Tibial artery (tissue), 4 donors: ENCODE measurements at places on chromosomes 5 and 9.

DNA sequence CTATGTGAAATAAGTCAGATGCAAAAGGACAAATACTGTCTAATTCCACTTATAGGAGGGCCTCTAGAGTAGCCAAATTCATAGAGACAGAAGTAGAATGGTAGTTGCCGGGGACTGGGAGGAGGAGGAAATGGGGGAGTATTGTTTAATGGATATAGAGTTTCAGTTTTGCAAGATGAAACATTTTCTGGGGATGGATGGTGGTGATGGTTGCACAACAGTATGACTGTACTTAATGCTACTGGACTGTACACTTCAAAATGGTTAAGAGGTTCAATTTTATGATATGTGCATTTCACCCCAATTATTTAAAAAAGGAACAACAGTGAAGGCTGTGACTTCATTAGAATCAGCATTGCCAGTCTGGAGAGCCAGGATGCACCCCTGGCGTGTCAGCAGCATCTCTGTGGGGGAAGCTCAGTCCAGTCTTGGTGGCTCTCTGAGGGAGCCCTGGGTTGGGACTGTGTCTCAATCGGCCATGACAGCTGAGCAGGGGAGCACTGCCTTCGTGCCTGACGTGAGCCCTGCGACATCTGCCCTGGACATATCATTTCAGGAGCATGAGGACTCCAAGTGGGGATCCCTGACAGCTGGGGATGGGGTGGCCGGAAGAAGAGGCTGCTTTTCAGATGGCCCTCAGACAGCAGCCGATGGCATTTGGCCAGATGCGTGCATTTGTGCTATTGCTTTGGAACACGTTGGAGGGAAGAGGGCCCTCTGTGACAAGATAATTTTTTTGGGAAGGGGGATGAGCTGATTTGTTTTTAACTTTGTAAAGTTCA lies 130.8 kb upstream of the STC2 start:
- no peak for DNase-seq

DNA sequence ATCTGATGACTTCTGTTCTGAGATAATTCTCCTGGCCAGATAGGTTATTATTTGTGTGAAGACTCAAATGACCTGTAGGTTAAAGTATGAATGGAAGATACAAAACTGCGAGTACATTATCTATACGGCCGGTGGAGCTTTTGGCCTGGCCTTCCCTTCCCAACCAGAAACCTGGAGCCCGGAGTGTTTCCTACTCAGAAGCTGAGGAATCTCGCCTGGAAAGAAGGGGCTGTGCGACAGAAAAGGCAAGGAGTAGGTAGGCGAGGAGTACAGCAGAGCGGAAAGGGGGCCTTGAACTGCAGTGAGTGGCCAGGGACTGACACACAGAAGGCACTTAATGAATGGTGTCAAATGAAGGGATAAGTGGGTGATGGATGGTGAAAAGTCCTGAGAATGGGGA lies 34.6 kb downstream of the ANGPTL2 start:
- DNase-seq = no peak

- DNase-seq = no peak
These were observed 628 bp downstream of the PPP2R2B start for GRCh38 chr5:146877783-146878475.

GRCh38 chr5:107604146-107604910 lies 66.4 kb downstream of the EFNA5 start:
- DNase-seq = no peak

GRCh38 chr9:18608371-18608770 lies 134.4 kb downstream of the ADAMTSL1 start:
- no peak for DNase-seq

DNA sequence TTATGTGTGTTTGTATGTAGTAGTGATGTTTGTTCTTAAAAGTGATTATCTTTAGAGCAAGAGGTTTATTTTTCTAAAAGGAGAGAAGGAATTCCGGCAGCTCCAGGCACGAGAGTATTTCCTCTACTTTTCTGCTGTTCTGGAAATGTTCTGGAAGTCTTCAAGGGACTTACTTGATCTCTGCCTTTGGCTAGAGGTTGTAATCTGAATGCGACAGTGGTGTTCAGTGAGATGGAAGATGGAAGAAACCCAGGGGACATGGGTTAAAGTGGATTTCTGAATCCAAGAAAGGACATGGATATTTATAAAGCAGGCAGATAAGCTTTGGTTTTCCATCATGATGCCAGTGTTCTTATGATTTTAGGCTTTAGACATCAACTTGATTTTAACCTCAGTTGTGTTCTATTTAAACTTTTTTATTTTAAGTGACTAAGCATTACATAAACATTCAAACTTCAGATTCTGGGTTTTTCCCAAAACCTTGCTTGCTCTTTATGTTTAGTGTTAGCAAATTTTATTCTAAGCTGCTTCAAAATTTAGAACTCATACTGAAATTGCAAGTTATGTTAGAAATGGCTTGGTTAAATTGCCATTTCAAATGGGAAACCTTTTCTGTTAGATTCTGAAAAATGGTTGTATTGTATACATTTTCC lies 3.6 kb downstream of the GPR21 start:
- no peak for DNase-seq

- DNase-seq = no peak
These were observed 5.2 kb downstream of the FGF1 start for GRCh38 chr5:142680605-142681259.

DNA sequence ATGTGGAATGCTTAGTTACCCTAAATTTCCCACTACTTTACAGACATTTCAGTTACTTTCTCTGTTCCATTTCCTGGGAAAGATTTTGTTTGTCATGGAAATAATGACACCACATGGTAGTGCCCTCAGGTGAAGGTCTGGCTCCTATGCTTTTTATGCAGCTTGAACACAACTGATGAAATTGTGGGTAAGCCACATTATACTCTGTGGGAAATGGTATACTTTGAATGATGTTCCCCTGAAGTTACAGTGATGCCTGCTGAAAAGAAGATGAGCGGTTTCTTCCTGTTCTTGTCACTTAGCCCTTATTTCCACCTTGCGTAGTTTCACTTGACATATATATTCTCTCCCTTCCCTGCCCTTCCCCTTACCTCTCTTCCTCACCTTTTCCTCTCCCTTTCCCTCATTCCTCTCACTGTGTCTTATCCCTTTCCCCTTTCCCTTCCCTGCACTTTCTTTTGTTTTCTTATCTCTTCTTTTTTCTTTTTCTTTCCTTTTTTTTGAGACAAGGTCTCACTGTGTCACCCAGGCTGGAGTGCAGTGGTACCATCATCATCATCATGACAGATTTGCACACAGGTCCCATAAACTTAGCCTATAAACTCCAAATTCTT lies 280.8 kb upstream of the IL12B start:
- DNase-seq = no peak

DNA sequence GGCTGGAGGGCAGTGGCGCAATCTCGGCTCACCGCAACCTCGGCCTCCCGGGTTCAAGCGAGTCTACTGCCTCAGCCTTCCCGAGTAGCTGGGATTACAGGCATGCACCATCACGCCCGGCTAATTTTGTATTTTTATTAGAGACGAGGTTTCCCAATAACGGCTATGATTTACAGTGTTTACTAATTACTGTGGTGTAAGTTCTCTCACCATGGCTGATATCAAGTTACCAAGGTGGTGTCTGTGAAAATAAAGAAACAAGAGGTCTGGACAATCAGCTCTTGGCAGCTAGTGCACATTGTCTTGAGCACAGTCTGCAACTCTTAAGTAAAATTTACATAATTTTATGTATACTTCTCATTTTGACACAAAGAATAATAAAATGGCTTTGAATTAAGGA lies 385.5 kb upstream of the COX7C start:
- DNase-seq = no peak

- no peak for DNase-seq
These were observed 144.6 kb upstream of the SGCD start for GRCh38 chr5:156182174-156182967.

GRCh38 chr9:64015136-64015535 lies 1269.9 kb downstream of the FOXD4L5 start:
- no peak for DNase-seq

DNA sequence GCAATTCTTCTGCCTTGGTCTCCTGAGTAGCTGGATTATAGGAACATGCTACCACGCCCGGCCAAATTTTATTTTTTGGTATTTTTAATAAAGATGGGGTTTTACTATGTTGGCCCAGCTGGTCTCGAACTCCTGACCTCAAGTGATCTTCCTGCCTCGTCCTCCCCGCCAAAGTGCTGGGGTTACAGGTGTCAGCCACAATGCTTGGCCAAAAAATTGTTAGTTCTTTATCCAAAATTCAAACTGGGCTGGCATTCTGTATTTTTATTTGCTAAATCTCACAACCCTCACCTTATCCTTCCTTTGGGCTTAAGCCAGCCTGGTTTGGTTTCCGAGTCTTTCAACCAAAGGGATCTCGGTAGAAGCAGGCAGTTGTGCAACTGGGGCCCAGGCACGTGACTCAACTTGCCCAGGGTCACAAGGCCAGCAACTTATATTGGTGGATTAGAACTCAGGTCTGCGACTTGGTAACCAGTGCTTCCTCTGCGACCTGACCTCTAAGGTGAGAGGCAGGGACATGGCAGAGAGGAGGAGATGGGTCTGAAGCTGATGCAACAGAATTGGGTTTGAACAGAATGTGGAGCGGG lies 26.5 kb upstream of the BOD1 start:
- no peak for DNase-seq

DNA sequence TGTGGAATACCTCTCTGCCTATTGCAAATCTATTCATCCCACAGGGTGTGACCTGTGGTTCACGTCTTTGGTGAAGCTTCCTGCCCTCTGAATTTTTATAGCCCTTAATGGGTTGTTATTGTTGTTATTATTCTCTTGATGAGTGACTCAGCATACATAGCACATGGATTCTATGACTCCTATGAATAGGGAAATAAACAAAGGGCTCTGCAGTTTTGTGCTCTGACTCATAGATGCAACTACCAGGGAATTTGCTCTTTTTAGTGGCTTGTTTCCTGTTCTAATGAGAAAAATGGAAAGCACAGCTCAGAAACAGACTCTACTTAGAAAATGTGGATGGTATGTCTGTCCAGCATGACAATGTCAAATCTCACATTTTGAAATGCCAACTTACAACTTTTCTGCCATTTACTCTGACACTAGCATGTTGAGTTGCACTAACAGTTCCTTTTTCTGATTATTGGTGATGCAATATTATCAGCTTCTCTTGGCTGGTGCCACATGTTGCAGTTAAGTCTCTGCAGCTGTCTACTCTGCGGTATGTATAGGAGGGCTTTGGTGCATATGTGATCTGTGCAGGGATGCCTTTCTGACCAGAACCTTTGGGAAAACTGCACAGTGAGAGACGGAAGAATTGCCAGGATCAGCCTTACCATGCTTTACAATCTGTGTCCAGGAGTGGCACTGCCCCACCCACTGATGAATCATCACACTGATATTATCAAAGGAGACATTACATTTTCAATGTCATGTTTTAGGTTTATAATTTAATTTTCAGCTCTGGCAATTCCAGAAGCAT lies 996.4 kb upstream of the WWC1 start:
- no peak for DNase-seq

- no peak for DNase-seq
These were observed 200.2 kb upstream of the PANK3 start for GRCh38 chr5:168779333-168779732.

DNA sequence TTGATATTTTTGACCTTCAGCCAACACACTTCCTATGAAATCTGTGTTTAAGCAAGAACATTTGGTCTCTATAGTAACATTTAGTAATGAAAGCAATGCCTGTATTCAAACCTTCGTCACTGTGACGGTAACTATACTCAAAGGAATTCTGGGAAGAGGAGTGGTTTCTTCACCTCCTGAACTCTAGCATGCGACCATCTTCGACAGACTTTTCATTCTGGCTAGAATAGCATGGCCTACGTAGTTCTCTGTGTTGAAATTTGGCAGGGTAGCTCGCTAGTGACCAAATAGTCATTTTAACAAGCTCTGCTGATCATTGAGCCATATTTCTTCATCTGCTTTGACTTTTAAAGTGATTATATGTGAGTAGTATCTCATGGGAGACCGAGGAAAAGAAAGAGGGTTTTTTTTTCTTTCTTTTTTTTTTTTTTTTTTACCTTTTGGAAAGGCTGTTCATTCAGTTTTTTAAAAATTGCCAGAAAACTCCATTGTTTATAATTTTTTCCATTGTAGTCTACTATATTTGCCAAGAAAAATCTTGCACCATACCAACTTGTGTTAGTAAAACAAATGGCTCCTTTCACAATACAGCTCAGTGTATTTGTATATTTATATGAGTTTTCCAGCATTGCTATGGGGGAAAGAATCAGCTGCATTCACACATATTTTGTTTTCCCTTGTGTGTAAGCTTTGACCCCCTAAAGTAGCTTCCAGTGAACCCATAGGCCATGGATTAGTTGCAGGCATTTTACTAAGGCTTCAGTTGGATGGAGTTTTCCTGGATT lies 166.8 kb downstream of the NNT start:
- peak; percentile 77 for DNase-seq

DNA sequence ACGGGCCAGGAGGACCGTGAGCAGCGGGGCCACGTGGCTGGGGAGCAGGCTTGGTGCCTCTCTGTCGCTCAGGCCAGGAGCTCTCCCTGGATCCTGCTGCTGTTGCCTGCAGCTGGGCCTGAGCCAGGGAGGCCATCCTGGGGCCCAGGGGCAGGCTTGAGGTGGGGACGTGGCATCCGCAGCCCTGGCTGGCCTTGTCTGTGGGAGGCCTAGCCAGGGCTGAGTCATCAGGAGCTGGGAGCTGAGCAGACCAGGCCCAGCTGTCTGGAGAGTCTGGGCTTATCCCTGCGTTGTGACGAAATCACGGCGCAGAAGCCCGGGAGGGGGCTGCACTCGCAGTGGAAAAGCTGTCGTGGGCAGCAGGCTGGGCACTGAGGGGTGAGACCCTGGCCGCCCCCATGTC lies 138.8 kb upstream of the COL5A1 start:
- peak; percentile 71 for DNase-seq

- DNase-seq = peak; percentile 46
These were observed 37.4 kb downstream of the WWC1 start for GRCh38 chr5:168328814-168329213.

DNA sequence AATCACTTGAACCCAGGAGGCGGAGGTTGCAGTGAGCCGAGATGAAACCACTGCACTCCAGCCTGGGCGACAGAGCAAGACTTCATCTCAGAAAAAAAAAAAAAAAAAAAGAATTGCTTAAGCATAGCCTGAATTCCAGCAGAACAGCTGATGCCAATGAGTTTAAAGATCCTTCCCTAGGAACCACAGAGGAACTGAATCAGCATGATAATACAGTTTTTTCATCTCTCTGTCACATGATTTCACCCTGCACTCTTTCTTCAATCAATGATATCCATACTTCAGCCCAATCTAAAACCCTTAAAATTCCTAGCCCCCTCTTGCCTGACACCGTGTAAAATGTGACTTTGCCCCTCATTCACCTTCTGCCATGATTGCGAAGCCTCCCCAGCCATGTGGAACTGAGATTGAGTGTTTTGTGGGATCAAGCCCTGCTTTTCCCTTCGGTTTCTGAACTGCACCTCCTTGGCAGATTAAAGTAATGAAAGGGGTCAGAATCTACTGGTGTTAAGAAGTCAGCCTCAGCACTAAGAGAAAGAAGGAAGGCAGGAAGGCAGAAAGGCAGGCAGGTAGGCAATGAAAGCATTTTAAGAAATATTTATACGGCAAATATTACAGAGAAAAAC lies 20.9 kb upstream of the DMXL1 start:
- no peak for DNase-seq

DNA sequence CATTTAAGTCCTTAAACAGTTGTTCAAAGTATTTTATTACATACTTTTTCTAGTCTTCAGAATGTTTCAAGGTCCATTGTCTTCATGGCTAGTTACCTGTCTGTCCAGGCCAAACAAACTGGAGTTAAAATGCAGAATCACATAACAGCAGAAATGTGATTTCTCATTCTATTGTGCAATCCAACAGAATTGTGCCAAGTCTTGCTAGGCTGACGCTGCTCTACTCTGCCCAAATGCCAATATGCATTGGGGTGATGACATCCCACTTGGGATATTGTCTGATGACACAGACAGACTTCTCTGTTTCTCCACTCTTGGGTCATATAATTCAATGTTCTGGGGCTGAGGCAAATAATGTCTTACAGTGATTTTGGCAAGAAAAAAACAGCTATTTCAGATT lies 5.2 kb upstream of the SLC22A5 start:
- peak; percentile 62 for DNase-seq
